ENCODE measurements at places on chromosomes 3 and 15.

DNA sequence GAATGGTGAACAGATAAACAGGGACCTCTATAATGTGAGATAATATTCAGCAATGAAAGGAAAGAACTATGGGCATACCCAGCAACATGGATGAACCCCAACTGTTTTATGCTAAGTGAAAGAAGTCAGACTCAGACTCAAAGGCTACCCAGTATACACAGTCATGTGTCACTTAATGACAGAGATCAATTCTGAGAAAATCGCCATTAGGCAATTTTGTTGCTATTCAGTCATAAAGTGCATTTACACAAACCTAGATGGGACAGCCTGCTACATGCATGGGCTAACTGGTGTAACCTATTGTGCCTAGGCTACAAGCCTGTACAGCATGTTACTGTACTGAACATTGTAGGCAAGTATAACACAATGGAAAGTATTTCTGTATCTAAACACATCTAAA, 76.5 kb downstream of the B3GNT5 start:
- DNase-seq: no peak

DNA sequence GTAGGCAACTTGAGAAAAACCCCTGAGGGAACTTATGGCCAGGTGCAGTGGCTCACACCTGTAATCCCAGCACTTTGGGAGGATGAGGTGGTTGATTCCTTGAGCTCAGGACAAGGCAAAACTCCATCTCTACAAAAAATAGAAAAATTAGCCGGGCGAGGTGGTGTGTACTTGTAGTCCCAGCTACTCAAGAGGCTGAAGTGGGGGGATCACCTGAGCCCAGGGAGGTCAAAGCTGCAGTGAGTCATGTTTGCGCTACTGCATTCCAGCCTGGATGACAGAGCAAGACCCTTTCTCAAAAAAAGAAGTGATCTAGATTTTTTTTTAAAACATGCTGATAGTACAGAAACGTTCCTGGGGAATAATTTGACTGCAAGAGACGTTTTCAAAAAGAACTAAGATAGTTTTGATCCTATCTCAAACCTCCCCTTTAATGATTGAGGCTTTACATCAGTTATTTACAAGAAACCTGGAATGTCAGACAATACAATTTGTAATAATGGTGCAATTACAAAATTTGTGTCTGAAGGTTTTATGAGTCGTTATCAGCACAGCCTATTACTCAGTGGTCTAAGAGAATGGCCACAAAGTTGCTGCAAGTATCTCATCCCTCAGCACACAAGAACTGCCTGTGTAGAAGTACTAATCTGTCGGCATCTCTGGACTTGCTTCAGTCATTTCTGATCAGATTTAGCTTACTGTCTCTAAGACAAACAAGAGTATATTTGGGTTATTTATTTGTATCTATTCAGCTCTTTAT, 32.2 kb upstream of the KLHL25 start:
- DNase-seq: no peak

DNA sequence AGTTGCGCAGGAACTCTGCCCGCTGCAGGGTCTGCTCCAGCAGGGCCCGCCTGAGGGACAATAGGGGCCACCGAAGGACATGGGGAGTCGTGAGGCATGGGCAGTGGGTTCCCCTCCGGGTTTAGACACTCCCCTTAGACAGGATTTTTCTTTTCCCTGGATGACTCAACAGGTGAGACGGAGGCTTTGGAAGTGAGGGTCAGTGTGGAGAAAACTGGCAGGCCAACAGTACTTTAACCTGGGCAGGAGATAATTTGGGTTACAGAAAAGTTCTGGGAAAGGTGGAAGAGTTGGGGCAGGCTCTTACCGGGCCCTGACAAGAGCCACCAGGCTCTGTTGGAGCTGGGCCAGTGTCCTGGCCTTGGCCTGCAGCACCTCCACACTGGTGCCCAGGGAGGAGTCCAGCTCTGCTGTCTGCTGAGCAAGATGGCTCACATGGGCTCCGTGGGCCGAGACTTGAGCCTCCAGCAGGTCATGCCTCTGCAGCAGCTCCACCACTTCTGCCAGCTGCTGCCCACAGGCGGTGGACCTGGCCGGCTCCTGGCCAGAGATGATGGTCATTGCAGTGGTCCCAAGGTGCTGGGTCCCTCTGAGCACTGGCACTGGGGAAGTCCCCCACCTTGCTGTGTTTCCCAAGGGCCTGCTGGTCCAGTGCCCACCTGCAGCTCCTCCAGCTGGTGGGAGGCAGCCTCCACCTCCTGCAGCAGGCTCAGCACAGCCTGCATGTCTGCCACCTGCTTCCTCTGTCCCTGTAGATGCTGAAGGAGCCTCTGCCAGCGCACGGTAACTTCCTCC, 11.0 kb downstream of the SPTBN5 start:
- no peak for DNase-seq

DNA sequence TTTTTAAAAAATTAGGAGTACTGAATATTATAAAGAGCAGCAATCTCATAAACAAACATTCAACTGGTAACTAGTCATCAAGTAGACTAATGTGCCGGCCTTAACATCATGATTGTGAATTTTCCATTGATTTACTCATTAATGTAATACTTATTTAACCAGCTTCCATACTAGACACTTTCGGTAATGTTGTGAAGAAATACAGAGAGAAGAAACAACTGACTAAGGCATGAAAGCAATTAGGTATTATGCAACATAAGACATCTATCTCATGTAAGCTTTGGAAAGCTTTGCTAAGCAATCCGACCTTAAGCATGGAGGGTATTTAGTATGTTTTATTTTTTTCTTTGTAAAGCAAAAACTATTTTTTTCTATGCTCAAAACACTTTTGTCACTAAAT, 108.0 kb downstream of the IL1RAP start:
- DNase-seq: no peak

GRCh38 chr3:161894657-161895056, 398.0 kb downstream of the OTOL1 start:
- no peak for DNase-seq

DNA sequence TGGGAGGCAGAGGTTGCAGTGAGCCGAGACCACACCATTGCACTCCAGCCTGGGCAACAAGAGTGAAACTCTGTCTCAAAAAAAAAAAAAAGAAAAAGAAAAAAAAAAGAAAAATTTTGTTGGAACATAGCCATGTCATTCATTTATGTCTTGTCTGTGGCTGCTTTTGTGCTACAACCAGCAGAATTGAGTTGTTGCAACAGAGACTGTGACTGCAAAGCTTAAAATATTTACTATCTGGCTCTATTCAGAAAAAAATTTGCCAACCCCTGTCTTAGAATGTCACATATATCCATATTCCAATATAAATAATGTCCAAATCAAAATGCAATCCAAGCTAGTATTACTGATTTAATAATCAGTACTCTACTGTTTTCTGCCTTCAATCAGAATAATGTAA, 25.1 kb downstream of the CD80 start:
- DNase-seq: no peak

DNA sequence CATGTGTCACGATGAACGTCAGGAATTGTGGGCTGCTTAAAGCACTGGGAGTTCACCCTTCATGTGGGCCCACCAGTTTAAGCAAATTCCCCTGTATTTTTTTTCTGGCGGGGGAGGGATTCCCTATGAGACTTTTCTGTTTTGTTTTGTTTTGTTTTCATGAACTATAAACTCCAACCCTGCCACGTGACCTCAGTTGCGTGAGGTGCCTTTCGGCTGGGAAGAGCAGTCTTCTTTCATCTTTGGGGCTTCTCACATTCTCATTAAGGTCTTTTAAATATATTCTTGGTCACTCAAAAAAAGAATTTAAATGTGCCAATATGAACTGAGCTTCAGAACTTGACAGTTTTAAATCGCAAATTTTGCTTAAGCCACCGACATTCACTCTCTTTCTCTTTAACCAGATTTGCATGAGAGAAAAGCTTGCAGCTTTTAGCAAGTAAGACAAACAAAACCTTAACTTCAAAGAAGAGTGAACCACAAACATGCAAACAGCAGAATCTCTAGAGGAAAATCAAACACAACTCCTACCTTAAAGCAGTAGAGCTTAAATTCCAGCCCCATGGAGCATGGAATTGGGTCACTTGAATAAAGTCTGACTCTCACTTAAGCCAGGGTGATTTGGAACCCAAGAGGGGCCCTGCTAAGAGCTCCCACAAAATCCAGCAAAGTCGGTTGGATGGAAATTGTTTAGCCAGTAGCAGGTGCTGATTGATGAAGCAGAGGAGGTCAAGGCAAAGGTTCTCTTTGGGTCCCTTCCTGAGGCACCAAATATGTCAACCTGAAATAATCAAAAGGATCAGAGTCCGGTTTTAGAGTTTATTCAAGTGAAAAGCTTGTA, 699.8 kb upstream of the GBE1 start:
- no peak for DNase-seq

DNA sequence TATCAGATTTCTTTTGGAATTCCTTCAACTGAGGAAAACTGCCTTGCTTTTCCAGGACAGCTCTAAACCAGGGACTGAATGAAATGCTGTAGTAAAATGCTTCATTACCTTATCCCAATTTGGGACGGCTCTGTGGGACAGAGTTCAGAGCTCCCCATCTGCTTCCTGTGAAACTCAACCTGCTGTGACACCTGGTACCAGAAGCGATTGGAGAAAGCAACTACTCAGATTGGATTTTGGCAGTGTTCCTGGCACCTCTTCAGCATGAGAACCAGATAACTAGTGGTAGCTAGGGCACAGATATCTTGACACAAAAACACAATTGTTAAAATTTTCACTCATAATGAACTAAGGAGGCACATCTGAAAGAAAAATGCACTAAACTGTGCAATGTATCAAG, 539.1 kb downstream of the SI start:
- DNase-seq: no peak

GRCh38 chr3:104646196-104646595, 720.5 kb upstream of the ALCAM start:
- DNase-seq: no peak

DNA sequence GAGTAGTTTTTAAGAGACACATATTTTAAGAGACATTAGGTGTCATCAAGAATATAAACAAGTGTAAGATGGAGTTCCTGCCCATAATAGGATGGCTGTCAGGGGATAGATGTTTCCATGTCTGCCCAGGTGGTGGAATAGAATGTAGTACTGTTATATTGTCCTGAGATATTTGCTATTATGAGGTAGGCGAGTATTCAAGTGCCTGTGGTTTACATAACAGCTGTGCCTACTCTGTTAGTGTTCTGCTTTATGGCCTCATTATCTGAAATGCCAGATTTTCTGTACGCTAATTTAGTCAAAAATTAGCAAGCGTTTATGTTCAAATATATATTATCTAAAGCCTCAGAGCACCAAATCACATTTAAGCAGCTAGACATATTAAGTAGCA, 360.2 kb upstream of the ROPN1 start:
- peak; percentile 9 for DNase-seq

GRCh38 chr15:88342666-88343065, 86.1 kb upstream of the NTRK3 start:
- no peak for DNase-seq

- peak; percentile 10 for DNase-seq
Observed at GRCh38 chr3:191762323-191762960, 301.5 kb downstream of the PYDC2 start.
